Fibroblast of the aortic adventitia (primary cell): ENCODE measurements at places on chromosomes 12 and 14. TPM values are rescaled to one million over a fixed set of nuclear protein-coding genes. Genes with fewer than 3 reads are reported as not detected.

The ACOT2 gene
- total RNA-seq = 8.9 and 74.0 TPM in 2 replicates

The ACOT6 gene
- total RNA-seq = not detected in 2 replicates

The B3GNT4 gene
- not detected in 2 replicates for total RNA-seq

DNA sequence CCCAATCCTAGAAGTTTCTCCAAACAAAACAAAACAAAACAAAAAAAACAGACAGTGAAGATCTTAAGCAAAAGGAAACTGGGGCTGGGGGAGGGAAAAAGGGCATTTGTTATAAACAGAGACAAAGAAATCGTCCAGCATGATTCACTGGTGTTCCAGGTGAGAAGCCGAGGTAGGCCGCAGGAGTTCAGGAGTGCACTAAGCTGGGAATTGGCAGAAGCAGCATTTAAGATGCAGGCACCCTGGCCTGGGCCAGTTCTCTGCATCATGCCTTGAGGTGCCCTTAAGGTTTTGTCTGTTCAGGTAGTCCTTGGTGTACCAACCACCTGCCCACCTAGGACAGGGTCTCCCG is 11.2 kb downstream of the TBX3 start:
- no peak for DNase-seq

GRCh38 chr12:51124504-51124903 is 41.1 kb upstream of the CSRNP2 start:
- DNase-seq = no peak

DNA sequence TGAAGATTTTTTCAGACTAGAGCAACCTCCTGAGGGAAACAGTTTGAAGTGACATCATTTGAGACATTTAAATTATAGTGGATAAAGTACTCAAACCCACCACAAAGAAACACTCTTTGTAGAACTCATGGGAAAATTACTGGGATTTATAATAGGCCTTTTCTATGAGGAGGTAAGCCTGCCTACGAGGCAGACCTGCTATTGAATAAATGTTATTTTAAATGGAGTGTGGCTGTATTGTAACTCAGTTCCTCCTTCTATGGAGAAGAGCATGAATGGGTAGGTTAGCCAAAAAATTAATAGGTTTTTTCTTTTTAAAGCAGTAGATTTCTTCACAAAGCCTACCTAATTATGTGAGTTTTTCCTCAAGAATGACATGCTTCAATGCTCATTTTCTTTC is 63.7 kb upstream of the PLEKHA5 start:
- DNase-seq = no peak

GRCh38 chr12:109598428-109598854 is 24.8 kb downstream of the MVK start:
- no peak for DNase-seq

DNA sequence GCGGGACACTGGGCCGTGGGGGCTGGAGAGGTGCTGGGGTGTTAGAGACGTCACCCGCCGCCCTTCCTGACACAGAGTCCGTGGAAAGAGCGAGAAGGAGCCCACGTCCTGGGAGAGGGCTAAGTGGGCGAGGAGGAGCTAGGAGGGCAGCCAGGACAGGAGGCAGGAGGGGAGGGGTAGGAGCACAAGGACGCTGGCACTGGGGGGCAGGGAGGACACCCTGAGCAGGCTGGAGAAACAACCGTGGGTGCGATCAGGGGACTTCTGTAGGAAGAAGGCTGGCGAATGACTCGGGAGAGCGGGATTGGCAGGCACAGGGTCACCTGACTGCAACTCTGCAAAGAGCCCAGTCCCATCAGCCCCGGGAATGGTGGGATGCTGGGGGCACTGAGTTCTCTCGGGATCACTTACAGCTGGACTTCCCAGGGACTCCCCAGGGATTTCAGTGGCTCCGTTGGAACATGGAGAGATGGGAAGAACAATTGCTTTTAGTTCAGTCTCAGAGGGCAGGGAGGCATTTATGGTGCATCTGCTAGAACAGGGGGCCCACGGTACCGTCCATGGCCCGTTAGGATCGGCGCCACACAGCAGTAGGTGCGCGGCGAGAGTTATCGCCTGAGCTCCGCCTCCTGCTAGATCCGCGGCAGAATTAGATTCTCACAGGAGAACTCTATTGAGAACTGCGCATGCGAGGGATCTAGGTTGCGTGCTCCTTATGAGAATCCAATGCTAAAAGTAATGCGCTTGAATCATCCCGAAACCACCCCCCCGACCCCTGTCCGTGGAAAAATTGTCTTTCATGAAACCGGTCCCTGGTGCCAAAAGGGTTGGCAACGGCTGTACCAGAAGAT is 24.3 kb downstream of the UBR7 start:
- peak; percentile 60 for DNase-seq

DNA sequence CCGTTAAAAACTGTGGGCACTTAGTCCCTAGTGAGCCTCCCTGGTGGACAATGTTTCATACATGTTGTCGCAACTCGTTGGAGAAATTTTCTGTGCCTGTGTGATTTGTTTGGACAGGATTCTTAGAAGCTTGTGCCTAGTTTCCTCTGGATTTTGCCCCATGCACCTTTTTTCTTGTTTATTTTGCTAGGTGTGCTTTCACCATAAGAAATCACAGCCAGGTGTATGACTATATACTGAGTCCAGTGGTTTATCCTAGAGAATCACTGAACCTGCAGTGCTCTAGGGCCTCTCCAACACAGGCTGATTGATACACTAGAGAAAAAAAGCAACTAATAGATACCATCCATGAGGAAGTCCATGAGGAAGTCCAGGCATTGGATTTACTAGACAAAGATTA is 33.1 kb upstream of the OASL start:
- DNase-seq = no peak

DNA sequence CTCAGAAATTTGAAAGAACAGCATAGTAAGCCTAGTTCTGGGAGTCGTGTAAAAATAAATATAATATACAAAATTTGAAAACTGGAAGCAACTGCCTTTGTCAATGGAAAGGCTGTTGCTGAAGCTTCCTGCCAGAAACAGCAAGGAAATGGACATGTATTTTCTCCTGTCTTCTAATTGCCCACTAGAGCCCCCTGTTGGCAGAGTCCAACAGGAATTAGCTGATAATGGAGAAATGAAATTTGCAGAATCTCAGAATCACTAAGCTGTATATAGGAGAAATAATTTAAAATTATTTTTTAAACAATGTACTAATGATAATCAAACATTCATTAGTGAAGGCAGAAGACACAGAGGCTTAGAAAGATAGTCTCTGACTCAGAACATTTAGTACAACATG is 414.8 kb downstream of the SLC6A15 start:
- peak; percentile 30 for DNase-seq

DNA sequence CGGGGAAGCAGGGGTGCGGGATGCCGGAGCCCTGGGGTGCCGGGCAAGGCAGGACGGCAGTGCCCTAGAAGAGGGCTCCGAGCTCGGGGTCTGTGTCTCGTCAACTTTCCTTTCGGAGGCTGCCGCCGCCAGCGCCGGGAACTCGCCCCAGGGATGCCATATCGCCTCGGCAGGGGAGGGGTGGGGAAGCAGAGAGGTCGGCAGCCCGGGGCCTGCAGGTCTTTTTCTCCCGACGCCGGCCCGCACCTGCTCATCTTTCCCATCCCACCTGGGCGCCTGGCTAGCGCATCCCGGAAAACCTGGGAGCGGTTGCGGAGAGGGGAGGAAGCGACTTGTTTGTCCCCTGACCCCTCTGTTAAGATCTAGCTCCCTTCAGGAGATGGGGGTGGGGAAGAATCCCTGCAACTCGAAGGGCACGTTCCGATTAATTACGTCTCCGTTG is 547 bp downstream of the CNTN1 start:
- DNase-seq = no peak

DNA sequence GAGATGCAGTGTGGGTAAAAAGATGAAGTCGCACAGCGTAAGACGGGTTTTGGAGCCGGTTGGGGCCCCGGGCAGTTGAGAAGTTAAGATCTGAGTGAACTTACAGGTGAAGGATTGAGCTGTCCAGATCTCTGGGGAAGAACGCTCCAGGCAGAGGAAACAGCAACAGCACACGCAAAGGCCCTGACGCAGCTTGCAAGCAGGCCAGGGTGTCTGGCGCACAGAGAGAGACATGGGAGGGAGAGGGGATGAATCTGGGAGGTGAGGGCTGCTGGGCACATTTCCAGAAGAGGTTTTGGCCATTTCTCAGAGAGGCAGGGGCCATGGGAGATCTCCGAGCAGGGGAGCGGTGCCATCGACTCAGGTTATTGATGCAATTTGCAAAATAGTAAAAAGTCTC is 31.0 kb downstream of the MYL2 start:
- no peak for DNase-seq

DNA sequence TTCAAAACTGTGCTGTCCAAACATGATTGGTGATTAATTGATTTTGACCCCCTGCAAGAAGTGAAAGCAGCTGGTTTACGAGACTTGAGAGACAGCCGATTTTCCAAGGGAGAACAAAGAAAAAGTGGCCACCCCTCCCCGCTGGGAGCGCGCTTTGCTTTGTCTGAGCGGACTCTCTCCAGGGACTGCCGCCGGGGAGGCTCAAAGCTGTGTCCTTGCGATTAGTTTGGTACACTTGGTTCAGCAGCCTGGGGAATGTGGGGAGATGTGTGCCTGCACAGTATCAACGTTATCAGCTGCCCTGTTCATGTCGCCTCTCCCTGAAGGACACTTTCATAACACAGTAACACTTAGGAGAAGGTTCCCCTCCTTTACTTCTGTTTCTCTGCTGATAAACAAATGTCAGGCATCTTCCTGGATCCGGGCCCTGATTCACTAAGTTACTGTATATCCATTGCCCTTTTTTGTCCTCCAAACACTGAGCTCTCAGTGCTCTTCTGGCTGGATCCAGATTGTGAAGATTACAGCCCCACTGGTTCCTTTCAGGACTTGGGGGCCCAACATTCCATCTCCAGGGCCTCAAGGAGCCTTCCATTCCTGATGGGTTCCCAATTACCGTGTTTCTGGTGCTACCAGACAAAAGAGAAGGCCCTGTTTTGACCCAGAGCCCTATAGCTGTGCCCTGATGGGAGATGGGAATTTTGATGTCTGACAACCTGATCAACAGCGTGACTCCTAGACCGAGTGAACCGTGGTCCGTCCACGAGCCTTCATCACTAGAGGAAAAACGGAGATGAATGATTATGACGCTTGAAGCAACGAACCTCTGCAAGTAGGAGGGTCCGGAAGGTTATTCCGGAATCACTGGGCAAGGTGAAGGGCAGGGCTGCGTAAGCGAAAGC is 31.7 kb upstream of the TUBA1C start:
- DNase-seq = no peak

DNA sequence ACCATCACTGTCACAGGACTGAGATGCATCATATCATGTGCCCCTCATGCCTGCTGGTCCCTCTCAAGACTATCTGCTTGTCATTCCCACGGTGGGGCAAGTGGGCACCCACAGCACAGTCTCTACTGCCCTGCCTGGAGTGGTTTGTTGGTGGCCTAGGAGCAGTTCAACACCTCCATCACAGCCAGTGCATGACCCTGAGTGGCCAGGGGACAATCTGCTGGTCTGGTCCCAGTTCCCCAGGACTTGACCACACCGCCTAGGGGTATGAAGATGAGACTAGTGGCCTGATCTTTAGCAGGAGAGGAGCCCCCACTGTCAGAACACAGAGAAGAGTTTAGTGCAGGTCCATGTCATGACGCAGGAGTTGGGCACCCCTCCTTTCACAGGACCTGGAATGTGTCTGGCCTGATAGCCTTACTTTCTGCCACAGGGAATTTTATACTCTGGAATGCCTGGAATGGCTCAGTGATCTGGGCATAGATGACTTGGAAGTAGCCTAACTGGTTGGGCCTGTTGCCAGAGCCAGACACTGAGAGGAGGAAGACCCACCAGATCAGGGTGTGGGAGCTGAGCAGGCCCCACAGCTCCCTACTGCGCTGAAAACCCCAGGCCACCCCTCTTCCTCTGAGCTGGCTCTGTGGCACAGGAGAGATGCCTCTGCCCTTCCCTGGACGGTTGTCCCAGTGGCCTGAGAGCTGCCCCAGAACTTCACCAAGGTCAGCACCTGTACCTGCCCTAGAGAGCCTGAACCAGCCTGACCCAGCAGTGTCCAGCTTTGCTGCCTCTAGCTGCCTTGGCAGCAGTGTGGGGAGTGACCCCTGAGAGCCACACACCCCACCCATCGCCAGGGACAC is 83.3 kb downstream of the PUS7L start:
- DNase-seq = peak; percentile 2

- peak; percentile 92 for DNase-seq
Observed at GRCh38 chr14:54312166-54312801, 84.5 kb upstream of the CDKN3 start.

- no peak for DNase-seq
Observed at GRCh38 chr12:5562581-5562980, 130.7 kb downstream of the NTF3 start.

DNA sequence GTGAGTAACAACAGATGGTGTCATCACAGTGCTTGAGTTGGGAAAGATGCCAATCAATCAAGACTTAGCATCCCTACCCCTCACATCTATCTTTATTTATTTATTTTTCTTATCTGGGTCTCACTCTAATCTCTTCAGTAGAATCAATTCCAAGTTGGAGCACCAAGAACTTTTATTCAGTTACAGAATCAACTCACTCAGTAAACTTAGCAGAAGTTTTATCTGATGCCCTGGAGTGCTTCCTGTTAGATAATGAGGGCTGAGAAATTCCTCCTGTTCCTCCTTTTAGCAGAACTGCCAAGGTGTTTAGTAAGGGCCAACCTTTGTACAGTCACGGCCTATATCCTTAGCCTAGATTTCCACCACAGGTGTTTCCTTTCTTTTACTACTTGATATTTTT is 11.3 kb upstream of the SLC5A8 start:
- DNase-seq = no peak

DNA sequence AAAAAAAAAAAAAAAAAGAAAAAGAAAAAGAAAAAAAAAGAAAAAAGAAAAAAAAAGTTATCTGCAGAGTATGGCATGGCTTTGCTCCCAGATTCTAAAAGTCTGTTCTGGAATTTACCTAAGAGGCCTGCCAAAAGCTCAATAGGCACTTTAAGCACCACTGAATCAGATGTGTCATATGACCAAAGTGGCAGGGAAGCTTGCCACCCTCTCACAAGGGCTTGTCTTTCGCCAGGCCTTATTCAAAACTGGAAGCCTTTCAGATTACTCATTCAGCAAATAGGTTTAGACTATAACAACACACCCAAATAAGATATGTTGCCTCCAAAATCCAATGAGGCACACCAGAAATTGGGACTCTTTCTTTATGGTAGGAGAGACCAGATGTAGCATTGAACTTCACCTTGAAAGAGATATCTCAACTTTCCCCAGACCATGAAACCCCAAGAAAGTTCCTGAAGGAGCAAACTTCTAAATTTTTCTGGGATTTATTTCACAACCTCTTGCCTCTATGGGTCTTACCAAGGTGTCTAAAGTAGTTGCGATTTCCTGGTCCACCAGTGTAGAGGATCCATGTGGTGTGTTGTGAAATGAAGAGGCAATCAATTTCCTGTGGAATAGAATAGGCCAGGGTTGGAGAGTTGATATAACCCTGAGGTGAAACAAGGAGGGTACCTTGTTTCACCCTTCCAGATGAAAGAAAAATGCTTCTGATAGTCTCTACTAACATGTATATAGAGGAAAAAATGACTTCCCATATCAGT is 218.8 kb downstream of the DAD1 start:
- DNase-seq = peak; percentile 84
